Right lung (tissue), 10 donors: ENCODE measurements at places on chromosomes 2 and 18. TPM values are rescaled to one million over a fixed set of nuclear protein-coding genes. Genes with fewer than 3 reads are reported as not detected.

ALLC gene
- not detected for polyA plus RNA-seq

AOX1 gene
- 3.4 TPM for polyA plus RNA-seq

BCS1L gene
- 55.9 TPM for polyA plus RNA-seq

DNA sequence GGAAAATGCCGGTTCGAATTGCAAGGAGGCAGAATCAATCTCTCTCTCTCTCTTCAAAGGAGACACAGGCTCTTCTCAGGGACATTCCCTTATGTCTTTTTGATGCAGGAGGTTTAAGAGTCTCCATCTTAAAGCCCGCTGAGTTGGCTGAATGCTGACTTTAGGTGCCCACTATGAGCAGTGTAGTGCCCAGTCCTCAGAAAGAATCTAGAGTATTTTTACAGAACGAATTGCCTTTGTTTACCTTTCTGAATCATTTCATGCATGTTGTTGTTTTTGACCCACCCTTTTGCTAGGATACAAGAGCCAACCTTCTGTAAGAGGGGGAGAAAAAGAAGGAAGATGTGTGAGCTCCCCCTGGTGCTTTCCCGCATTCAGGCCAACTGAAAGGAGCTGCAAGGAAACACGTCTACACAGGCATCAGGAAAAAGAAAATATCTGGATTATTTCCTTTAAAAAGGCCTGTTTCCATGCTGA lies 193.5 kb upstream of the TCF4 start:
- DNase-seq = peak; percentile 42

DNA sequence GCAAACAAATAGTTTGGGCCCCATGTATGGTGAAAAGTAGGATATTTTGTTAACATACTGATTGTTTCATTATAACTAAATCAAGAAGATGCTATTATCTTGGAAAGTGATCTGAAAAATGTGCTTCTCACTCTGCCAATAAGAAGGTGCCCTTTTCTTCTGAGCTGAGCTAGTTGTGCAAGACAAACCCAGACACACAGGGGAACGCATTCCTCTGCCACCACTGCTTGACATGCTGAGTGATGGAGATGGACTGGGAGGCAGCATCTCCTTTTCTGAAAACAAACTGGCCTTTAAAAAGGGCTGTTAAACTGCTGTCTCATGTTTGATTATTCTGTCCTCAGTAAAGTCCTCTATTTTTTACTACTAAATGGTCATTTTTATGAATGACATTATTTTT lies 1989.9 kb upstream of the CELF4 start:
- no peak for DNase-seq

DNA sequence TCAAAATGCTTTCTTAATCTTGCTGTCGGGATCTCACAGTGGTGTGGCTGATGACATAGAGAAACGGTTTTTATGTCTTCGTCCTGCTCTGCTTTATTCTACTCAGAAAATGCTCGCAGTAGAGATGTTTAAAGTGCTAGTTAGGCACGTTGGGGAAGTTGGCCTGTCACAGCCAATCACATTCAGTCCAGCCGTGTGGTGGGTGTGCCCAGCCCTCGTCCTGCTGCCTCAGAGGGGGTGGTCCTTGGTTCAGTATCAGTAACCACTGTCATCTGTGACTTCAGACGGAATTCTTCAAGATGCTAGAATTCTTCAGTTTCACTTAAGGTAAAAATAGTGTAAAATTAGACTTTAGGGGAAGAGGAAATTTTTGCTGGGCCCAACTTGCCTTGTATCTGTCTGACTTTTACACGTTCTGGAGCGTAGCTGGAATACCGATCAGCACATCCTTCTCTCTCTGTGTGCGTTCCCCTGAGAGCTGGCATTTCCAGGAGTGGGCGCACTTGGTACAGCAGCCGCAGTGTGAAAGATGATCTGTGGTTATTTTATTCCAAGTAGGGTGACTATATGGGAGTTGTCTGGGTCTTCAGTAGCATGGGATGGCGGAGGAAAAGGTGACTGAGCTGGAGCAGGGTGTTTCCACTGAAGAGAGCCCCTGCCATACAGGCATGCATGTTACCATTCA lies 18.5 kb downstream of the TRAF3IP1 start:
- no peak for DNase-seq

DNA sequence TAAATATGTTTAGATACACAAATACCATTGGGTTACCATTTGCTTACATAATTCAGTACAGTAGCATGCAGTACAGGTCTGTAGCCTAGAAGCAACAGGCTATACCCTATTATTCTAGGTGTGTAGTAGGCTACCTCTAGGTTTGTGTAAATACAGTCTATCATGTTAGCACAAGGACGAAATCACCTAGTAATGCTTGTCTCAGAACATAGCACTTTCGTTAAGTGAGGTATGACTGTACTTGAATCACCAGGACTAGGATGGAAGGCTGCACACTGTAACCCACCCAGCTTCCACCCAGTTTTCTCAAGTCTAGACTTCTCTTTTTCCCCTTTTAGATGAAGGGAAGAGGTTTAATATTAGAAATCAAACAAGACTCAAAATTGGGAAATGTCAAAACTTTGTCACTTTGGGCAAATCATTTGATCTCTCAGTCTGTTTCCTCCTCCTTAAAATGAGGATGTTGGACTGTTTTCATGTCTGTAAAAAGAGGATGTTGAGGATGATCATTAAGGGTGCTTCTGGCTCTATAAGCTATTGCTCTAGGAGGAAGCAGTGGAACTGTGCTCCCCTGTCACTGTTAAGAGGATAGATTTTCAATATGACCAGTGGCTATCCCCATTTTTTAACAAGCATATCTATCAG lies 3.7 kb upstream of the SOCS6 start:
- DNase-seq = no peak
